ENCODE measurements at places on chromosomes 7 and 10.

GRCh38 chr10:34171957-34172527, 643.1 kb downstream of the PARD3 start:
- no peak for DNase-seq

DNA sequence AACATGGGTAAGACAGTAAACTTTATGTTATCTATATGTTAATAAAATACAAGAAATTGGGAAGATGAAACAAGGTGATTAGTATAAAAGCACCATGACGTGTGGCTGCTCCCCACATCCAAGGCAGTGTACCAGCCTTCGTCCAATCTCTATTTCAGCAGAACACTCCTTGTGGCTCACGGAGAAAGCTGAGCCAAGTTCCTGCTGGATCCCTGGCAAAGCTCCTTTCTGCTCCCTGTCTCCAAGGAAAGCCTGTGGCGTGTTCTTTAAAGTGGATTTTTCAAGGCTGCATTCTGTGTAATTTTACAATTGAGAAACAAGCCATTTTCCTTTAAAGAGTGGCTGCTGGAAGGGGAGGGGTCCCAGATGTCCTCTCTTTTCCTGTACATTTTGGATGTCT, 467.3 kb downstream of the PTPRN2 start:
- no peak for DNase-seq

DNA sequence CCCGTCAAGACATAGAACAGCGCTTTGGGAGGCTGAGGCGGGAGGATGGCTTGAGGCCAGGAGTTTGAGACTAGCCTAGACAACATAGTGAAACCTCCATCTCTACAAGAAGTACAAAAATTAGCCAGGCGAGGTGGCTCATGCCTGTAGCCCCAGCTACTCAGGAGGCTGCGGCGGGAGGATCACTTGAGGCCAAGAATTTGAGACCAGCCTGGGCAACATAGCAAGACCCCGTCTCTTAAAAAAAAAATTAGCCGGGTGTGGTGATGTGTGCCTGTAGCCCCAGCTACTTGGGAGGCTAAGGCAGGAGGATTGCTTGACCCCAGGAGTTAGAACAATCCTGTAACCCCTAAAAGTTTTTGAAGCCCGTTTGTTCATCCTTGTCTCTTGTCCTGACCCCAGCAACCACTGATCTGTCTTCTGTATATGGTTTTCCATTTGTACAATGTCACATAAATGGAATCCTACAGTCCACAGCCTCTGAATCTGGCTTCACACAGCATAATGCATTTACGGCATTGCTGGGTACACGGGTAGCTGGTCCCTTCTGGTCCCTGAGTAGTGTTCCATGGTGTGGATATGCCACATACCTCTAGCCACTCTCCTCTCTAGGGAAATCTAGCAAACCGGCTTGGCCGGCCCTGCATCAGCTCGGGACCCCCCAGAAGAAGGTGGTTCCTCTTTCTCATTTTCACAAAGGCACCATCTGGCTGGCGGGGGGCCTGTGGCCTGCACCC, 8.4 kb downstream of the GTF2IRD1 start:
- DNase-seq: no peak

DNA sequence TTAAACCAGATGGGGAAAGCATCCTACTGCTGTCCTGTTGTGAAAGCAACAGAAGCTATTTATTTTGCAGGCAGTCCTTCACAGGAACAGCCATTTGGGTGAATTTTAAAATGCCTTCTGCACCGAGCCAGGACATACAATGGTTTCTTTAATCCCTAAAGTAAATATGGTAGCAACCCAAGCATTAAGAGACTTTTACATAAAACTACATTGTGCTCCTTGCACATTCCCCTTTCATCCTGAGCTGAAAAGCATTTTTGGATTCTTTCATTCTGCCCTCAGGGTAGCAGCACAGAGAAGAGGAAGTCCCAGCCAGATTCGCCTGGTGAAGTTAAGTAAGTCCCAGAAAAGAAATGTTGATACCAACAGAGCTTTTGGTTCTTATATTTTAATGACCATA, 84.0 kb upstream of the FAM3C start:
- no peak for DNase-seq

- DNase-seq: no peak
These were observed 28.4 kb downstream of the PFKFB3 start for GRCh38 chr10:6231146-6231545.

- DNase-seq: no peak
These were observed 30.2 kb upstream of the NRCAM start for GRCh38 chr7:108486291-108486966.

DNA sequence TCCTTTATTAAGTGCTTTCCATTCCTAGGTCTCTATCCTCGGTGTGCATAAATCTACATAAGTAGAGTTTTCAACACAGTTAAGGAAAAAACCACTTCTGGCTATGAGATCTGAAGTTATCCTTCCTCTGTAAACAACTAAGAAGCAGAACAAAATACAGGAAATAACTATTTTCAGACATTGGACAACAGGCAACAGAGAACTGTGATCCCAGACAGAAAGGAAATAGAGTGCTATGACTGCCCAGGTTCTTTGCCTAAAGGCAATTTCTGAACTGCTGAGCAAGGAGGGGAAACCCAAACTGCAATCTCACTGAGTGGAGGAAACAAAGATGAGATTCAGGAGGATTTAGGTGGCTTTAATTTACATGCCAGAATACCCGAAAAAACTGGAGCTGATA, 285.4 kb downstream of the SNX13 start:
- DNase-seq: no peak

- DNase-seq: no peak
These were observed 104.2 kb downstream of the EMX2 start for GRCh38 chr10:117646718-117647117.

DNA sequence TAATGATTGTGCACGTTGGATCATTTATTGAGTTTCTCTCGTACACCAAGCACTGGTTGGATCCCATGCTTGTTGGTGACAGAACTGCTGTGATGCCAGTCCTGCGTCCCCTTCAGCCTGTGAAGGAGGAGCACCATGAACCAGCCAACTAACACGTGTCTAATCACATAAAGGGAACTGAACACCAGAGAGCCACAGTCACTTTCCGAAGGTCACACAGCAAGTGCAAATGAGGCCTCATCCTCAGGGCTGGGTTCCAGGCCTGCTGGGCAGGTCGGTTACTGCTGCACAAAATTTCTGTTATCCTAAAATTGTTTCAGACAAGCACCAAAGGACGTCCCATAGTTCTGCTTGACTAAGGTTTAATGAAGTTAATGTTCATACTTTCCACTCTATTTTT, 332.0 kb upstream of the ZNF32 start:
- DNase-seq: no peak

DNA sequence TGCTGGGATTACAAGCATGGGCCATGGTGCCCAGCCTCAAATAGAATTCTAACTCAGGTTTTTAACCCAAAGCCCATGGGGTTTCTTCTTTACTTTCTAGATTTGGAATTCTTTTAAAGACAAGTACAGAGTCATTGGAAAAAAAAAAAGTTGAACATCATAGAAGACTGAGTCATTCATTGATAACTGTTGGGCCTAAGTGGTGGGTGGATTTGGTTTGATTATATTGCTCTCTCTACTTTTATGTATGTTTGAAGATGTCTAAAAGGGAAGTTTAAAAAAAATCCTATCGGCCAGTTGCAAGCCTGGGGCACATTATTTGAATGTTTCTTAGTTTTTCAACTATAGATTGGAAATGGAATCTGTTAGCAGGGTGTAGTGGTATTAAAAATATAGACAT, 49.7 kb downstream of the INPP5F start:
- no peak for DNase-seq

- DNase-seq: no peak
These were observed 889.9 kb upstream of the PHF14 start for GRCh38 chr7:10083766-10084165.
